ENCODE measurements at places on chromosomes 11 and 22.

DNA sequence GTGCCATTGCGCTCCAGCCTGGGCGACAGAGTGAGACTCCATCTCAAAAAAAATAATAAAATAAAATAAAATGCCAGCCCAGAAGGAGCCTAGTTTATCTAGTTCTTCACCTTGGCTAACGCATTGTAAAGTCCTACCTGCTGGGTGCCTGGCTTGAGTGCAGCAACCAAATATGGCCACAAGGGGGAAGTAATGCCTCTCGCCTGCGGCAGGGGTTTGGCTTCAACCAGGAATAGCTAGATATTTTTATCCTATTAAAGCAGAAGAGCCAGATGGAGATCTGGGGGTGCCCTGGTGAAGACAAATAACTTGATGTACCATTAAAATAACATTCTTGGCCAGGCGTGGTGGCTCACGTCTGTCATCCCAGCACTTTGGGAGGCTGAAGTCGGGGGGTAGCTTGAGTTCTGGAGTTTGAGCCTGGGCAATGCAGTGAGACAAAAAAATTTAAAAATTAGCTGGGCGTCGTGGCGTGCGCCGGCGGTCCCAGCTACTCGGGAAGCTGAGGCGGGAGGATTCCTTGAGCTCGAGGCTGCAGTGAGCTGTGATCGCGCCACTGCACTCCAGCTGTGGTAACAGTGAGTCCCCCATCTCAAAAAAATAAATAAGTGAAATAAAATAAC is 20.6 kb upstream of the PLEKHB1 start:
- DNase-seq = peak; percentile 80

- no peak for DNase-seq
These were observed 4.0 kb downstream of the PLXNB2 start for GRCh38 chr22:50303515-50303847.

DNA sequence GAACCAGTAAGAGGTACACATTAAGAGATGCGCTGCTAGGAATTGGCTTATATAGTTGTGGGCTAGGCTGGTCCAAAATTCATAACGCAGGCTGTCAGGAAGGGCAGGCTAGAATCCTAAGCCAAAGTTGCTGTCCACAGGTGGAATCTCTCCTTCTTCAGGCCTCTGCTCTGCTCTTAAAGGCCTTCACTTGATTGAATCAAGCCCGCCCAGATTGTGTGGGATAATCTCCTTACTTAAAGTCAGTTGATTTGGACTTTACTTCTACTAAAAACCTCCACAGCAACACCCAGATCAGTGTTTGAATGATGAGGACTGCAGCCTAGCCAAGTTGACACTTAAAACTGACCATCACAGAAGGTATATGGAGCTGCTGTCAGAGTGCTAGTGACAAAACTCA is 68.8 kb downstream of the LRRC32 start:
- no peak for DNase-seq

- no peak for DNase-seq
These were observed at the start of gene NPTXR for GRCh38 chr22:38843657-38844314. TSS of gene NPTXR (minus strand) at chr22:38844028.

DNA sequence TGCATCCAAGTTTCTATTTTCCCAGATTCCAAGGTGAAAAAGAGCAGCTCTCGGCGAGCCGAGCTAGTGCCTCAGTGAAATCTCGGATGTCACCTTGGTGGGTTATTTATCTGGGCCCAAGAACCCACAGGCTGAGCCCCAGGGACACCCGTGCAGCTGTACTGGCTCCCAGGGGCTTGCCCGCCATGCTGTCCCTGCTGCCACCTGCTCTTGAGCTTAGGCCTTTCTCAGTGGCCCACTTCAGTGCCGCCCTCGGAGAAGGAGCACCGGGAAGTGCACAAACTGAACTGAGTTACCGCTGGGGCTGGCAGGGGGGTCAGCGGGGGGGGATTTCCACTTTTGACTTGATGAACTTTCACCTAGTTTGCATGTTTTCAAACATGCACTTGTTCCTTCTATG is 27.9 kb downstream of the CPT1A start:
- DNase-seq = peak; percentile 78

DNA sequence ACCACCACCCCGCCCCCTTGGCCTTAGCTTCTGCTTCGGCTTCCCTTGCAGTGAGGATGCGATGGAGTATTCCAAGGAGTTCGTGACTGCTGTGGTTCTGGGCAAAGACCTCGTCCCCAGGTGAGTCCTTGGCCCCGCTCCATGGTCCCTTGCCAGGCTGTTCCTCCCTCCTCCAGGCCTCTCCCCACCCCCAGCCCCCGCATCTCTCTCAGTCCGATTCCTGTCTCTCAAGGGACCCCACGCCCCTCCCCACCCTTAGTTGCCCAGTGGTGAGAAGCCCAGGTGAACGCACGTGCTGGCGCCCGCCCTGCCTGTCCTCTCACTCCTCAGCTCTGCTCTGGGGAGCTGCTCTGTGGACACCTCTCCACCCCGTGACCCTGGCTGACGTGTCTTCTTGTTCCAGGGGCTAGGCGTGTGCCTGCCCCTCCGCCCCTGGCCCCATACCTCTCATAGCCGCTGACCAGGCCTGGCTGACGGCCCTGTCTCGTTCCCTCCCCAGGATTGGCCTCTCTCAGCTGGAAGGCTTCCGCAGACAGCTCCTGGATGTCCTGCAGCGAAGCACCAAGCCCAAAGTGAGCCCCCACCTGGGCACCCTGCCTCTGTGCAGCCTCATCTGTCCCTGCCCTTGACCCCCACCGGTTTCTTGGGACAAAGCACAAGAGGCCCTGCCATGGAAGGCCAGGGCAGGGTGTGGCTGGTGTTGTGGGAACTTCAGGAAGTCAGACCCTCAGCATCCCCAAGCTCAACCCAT is 14.6 kb upstream of the MYRF start:
- DNase-seq = no peak

DNA sequence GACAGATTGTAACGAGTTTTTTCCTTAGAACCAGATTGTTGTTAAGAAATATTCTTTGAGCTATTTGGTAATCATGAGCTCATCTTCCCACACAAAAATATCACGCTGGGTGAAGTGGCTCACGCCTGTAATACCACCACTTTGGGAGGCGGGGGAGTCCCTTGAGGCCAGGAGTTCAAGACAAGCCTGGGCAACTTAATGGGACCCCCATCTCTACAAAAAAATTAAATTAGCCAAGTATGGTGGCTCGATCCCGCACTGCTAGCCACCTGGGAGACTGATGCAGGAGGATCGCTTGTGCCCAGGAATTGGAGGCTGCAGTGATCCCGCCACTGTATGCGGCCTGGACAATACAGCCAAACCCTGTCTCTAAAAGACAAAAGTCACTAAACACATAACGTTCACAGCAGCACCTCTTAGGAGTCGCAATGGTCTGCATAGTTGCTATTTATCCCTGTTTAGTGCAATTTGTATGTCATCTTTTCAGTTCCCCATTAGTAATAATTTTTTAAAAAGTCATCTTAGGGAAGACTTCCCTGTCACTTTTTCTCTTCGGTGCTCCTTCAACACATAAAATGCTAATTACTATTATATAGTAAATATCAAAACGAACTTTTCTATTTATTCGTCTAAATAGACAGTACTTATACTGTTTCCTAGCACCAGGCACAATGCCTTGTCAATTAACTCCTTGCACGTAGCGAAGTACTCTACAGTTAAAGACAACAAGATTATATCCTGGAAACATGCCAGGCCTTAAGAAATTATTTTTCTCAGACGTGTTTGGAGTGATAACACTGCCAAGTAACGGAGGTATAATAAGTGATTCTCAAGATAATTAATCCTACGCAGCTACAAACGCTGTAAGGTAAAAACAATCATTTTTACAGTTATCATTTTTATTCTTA is 1.1 kb downstream of the ST13 start:
- peak; percentile 32 for DNase-seq

DNA sequence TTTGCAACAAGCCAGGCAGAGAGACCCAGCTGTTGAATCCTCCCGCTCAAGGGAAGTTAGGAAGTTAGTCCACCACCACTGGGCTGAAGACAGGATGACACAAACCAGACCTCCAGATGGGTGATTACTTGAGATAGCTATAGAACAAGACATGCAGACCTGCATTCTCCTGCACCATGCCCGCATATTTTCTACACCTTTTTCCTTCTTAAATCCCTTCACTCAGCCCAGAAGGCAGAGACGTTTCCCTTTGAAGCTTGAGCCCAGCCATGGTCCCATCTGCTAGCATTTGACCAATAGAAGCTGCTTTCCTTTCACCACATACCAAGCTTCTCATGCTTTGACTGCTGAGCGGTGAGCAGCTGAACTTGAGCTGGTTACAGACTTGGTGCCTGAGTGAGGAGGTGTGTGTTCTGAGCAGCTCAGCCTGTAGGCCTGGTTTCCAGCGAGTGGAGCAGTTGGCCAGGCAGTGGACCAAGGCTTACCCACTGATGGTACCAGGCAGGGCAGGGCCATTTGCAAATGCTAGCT is 29.2 kb upstream of the CBX6 start:
- peak; percentile 27 for DNase-seq

All from NAMALWA (cell line).